ENCODE measurements at places on chromosomes 4 and X.

DNA sequence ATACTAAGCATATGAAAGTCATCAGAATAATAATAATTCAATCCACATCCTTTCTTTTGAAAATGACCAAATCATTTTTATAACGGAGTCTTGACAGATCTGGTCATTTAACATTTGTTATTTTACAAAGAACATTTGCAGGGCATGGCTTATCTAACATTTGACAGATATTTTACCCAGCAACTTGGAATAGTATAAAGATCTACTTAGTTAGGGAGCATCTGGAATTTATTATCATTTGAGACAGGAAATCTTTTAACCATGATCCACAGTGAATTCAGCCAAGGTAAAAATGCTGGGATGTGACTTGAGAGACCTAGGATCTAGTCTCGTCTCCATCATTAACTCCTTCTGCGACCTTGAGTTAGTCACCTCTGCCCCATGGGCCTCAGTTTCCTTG, 22.4 kb downstream of the STARD8 start:
- no peak for DNase-seq

DNA sequence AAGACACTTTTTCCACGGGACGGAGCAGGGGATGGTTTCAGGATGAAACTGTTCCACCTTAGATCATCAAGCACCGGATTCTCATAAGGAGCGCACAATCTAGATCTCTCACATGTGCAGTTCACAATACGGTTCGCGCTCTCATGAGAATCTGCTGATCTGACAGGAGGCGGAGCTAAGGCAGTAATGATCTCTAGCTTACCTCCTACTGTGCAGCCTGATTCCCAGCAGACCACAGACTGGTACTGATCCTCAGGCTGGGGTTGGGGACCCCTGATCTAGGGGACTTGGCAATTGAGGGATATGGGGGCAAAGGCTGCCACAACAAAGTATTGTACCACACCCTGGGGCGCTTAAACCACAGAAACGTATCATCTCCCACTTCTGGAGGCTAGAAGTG, 25.7 kb downstream of the ZNF185 start:
- DNase-seq: no peak

GRCh38 chr4:128844931-128845330, 35.4 kb downstream of the JADE1 start:
- no peak for DNase-seq

GRCh38 chrX:52923781-52924241, 26.7 kb downstream of the FAM156B start:
- no peak for DNase-seq

DNA sequence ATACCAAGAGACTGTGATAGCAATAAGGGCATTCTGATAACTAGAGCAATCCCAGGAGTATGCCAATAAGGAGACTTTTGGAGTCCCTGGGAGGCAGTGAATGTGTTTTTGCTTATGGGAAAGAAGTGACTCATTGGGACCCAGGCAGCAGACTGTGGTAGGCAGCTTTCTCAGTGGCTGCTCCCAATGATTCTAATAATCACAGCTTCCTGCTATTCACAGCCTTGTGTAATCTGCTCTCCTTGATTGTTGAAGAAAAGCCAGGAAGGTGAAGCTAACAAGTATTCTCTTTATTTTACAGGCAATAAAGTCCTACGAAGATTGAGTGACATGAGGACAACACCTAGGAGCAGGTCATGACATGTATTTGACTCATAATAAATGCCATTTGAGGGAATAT, 70.3 kb upstream of the DDX60 start:
- no peak for DNase-seq

GRCh38 chrX:37684426-37684825, 1.2 kb upstream of the XK start:
- DNase-seq: no peak

- no peak for DNase-seq
Measured at GRCh38 chr4:26268246-26268645, 52.6 kb upstream of the RBPJ start.

All from activated CD4-positive, alpha-beta T cell treated with anti-CD3 and anti-CD28 coated beads, Interleukin-2, amount 50 U/mL, for 24 hours (primary cell).